ENCODE measurements at places on chromosomes 7 and 10.

DNA sequence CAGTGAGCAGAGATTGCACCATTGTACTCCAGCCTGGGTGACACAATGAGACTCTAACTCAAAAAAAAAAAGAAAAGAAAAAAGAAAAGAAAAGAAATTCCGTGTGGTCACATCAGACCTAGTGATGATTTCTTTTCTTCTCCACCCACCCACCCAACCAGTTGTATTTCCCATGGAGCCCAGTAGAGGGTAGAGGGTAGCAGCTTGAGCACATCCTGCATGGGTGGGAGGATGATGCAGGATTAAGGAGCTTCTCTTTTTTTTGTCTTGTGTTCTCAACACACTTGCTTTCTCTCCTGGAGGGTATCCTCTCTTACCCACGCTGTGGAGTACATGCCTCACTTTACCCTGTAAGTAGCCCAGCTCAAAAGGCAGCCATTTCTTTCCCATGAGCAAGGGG, 118.6 kb upstream of the CARD11 start:
- no peak for DNase-seq

DNA sequence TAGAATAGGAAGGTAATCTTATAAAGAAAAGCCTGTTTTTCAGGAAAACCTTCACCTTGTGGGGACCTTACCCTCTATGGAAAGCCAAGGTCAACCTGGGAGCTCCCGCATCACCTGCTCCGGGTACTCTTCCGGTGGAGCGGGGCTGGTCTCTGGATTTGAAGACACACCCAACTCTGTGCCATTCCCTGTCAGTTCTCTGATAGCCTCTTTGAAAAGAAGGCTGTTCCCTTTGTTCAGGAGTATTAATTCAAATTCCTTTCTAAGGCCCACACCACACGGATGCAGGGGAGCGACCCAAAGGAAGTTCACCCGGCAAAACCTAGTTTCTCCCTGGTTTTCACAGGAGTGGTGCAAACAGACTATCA, 10.7 kb downstream of the CTBP2 start:
- no peak for DNase-seq

DNA sequence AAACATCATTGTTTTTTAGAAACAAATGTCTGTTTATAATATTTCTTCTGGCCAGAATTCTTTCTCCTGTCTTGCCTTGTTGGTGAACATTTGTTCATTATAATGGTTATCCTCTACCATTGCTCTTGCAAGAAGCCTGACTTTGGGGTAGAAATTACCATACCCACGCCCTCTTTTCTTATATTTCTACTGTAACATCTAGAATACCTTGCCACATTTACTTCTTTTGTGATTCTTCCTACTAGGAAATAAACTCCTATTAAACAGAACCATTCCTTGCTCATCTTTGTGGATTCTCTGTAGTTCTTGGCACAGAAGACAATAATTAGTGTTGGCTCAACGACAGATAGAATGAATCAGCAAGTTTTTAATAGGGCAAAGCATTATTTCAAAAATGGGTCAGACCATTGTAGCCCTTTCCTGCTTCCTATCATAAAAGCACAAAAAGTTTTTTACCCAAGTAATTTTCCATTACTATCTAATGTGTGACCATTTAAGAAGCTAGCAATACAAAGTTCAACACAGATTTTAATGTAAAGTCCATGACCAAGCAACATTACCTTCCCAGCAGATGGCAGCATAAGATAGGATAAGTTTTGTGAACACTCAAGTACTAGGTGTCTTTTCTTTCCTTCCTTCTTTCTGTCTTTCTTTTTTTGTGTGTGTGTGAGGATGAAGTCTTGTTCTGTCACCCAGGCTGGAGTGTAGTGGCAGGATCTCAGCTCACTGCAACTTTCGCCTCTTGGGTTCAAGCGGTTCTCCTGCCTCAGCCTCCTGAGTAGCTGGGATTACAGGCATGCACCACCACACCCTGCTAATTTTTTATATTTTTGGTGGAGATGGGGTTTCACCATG, 270.4 kb downstream of the HGF start:
- DNase-seq = no peak

DNA sequence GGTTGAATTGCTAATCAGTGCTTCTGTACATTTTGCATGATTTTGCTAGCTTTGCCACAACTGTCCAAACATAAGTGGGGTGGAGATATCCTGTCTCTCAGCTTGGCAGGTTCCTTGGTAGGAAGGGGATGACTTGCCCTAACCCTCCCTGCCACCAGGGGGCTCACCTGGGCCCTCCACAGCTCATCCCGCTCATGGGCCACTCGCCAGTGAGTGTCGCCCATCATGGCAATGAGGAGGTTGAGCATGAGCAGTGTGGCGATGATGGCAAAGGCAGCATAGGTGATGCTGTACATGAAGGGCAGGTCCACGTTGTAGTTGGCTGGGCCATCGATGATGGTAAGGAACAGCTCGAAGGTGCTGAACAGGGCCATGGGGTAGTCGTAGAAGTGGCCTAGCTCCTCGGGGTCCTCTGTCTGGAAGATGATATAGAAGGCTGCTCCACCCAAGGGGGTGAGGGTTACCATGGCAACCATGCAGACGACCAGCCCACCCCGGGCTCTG, 12.2 kb downstream of the TRPV6 start:
- no peak for DNase-seq

- DNase-seq = no peak
These were observed 9.4 kb downstream of the HACD1 start for GRCh38 chr10:17607603-17608332.

GRCh38 chr10:9807846-9808245, 1209.8 kb upstream of the CELF2 start:
- no peak for DNase-seq

GRCh38 chr10:12501841-12502525, 152.6 kb downstream of the CAMK1D start:
- DNase-seq = no peak

DNA sequence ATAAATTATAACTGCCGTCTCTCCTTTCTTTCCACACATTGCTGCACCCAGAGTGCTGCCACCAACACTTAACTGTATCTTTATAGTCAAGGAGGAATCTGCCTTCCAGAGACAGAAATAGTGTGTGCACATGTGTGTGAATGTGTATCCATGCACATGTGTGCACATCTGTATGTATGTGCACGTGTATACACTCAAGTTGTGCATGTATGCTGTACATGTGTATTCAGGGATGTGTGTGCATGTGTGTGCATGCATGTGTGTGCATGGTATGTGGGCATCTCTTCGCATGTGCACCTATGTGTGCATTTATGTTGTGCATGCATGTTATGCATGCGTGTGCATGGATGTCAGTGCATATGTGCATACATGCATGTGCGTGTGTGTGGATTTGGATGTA, 253.3 kb downstream of the KLF6 start:
- DNase-seq = no peak

DNA sequence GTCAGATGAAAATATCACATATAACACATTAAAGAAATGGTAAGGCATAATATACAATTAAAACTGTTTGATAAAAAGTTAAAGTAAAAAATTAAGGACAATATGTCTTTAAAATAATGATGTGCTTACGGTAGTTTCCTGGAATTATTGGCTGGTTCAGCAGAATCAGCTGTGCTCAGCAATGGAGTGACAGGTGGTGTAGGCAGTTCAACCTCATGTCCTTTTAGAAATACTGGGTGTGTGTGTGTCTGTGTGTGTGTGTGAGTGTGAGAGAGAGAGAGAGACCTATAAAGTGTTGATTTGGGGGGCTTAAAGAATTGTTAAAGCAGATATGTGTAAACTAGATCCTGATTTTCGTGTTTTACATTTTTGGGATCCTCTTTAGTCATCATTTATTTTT, 141.2 kb downstream of the ADAM22 start:
- DNase-seq = no peak

GRCh38 chr7:100444311-100445278, 8.3 kb upstream of the PPP1R35 start:
- no peak for DNase-seq

DNA sequence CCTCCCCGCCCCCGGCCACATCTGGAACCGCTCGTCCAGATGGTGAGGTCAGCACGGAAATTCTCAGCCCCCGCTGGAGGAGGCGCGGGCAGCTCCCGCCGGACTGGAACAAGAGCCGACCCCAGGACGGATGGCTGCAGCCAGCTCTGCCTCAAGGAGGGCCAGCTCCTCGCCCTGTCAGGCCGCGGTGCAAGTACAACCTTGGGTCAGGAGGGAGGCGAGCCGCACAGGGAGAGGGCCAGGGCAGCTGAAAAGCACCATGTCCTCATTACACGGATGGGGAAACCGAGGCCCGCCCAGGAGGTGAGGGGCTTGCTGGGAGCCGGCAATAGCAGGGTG, 3.8 kb upstream of the GRIFIN start:
- DNase-seq = no peak

GRCh38 chr7:93279541-93279940, 47.4 kb downstream of the VPS50 start:
- no peak for DNase-seq
